Epithelial cell of prostate (primary cell): ENCODE measurements at places on chromosomes 2 and 18.

- DNase-seq, result no peak
Measured at GRCh38 chr18:68992719-68993482, 195.0 kb downstream of the CCDC102B start.

- no peak for DNase-seq
Measured at GRCh38 chr2:215107216-215108056, 31.0 kb downstream of the ABCA12 start.

- DNase-seq, result no peak
Measured at GRCh38 chr2:691821-692761, 14.9 kb upstream of the TMEM18 start.

DNA sequence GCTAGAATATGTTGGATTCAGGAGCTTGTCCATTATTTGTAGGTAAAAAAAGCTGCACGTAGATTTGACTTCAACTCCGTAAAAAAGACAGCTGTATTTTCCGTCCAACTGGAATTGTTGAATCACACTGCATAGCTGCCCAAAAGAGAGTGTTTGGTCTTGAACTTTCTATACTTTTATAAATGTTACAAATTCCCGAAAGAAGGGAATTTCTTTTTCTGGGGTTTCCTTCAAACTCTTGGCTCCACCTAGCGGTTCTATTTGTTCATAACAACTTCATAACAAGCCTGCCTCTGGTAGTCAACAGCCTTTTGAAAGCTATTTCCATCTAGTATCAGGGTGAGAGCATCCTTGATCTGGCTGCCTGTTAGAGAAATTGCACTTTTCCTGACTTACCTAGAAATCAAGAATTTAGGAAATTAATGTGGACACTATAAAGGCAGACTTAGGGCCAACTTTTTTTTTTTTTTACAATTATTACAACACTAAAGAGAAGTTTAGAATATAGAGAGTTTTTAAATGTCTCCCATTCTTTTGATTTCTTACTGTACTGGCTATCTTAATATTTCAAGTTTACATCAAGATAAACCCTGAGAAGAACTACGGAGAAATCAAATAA, 48.1 kb downstream of the TMEM185B start:
- DNase-seq, result no peak

- DNase-seq, result no peak
Measured at GRCh38 chr2:133748007-133748700, 179.9 kb upstream of the NCKAP5 start.

- DNase-seq, result no peak
Measured at GRCh38 chr2:145431181-145431951, 911.4 kb upstream of the ZEB2 start.

GRCh38 chr2:71696381-71696780, 243.0 kb downstream of the DYSF start:
- no peak for DNase-seq

DNA sequence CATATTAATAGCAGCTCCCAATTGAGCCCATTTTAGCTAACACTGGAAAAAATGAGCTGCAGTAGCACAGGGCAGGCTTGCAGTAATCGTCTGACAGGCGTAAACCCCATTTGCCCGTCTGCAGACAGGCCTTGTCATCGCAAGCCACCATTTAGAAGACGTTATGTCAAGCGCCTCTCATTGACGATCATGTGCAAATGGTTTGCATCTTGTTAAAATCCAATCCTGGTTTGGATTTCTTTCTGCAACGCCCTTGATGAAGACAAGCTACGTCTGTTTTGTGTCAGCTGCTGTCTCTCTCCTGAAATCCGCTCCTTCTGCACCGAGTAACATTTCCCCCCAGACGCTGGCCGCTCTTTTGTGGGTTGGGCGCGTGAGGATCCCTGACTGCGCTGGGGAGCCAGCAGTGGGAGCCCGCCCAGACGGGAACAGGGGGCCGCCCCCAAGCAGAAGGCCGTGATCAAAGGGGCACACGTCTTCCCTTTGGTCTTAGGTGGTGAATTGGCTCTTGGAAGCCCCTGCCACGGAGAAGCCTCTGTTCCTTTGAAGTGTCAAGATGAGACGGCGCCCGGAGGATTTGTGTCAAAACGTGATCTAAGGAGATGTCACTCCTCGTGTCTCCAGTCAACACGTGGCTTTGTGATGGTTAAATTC, 84.2 kb upstream of the GPC1 start:
- no peak for DNase-seq
